ENCODE measurements at places on chromosomes 4 and X.

- DNase-seq = no peak
Measured at GRCh38 chrX:41047878-41048534, 37.2 kb upstream of the USP9X start.

GRCh38 chrX:721354-721753, 90.8 kb downstream of the SHOX start:
- no peak for DNase-seq

GRCh38 chr4:47031751-47032404, 511 bp downstream of the GABRB1 start:
- DNase-seq = no peak

GRCh38 chr4:3767570-3768288, 1.5 kb downstream of the ADRA2C start:
- no peak for DNase-seq

DNA sequence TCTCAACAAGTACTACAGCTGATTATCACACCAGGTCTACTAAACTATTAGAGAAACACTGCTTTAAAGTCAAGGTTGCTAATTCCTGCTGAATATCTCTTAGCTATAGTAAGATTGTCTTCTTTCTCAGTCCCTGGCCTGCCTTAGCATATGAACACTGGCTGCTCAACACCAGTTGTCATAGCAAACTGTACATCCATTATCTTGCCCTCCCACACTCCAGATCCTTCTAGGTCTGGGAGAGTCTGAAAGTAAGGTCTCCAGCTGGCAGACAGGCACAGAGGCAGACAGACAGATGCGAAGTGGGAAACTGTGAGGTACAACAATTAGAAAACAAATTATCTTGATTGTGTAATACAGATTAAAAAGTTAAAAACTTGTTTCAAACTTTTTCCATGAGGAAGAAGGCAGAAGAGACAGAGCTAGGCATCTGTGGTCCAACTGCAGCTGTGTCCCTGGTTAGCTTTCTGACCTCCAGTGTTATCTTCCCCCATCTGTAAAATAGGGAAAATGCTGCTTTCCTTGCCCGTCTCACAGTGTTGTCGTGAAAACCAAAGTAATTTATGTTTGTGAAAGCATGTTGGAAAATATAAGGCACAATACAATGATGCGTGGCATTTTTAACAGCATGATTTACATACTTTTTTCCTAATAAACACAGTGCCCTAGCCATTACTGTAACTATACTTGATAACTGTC, 133.8 kb downstream of the KLHL13 start:
- no peak for DNase-seq

- no peak for DNase-seq
Measured at GRCh38 chrX:10352536-10352935, 195.8 kb downstream of the CLCN4 start.

GRCh38 chr4:121706595-121707021, 9.8 kb upstream of the ANXA5 start:
- DNase-seq = peak; percentile 75

DNA sequence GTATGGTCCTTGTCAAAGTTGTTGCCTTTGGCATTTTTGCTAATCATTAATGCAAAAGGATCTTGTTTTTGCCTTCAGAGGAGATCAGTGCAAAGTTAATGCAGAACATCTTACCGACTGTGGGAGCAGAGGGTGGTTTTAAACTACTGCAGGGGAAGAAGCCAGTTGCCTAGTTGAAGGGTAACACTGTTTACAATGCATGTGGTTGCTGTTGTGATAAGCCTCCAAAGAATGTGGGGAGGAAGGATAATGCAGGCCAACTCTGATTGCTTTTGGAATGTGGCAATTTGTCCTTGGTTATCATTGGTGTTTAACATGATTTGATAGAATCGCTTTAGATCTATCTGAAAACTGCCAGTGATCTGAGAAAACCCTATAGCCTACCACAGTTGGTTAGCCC, 204.3 kb upstream of the TLL1 start:
- no peak for DNase-seq

DNA sequence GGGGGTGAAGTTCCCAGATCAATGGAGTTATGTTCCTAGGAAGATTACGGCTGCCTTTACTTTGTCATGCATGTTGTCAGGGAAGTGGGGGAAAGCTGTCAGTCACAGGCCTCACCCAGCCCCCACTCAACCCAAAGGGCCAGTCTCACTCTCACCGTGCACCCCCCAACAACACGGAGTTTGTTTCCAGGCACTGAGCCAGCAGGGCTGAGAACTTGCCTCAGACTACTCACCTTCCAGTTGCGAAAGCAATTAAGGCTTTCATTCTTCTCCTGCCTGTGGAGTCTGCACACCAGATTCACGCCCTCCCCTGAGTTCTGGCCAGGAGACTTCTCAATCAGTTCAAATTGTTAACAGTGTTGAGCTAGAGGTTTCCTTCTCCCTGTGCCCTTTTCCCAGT, 114.3 kb downstream of the SH3BGRL start:
- no peak for DNase-seq

- DNase-seq = no peak
Measured at GRCh38 chr4:151933122-151933827, 172.5 kb upstream of the GATB start.

DNA sequence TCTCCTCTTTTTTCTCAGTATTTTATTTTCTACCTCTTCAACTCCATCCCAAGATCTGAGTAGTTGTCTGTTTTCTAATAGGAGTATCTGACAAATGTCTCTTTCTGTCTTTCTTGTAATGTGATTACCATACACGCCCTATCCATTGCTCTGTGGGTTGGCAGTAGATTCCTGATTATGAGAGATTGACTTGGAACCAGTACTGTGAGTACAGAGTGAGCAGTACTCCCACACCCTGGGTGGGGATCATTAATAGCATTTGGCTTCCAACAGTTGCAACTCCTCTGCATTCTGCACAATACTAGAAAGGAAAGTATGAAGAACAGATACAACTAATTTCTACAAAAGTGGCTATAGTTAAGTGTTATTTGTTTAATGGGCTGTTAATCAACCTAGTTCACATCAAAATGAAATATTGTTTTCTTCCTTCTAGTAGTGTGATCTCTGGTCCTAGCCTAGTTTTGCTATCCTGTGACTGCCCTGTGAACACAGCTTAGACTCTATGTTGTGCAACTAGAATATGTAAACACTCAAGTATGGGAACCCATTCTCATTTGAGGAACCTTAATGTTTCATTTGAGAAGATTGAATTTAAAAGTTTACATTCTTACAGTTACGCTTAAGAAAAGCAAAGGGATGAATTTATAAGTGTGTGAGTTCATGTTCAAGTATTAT, 112.9 kb downstream of the PTPN13 start:
- no peak for DNase-seq

- no peak for DNase-seq
Measured at GRCh38 chr4:88857588-88857987, 160.0 kb upstream of the NAP1L5 start.

GRCh38 chr4:186557061-186557460, 1.7 kb upstream of the MTNR1A start:
- no peak for DNase-seq

- no peak for DNase-seq
Measured at GRCh38 chr4:87053802-87054767, 119.3 kb downstream of the AFF1 start.

DNA sequence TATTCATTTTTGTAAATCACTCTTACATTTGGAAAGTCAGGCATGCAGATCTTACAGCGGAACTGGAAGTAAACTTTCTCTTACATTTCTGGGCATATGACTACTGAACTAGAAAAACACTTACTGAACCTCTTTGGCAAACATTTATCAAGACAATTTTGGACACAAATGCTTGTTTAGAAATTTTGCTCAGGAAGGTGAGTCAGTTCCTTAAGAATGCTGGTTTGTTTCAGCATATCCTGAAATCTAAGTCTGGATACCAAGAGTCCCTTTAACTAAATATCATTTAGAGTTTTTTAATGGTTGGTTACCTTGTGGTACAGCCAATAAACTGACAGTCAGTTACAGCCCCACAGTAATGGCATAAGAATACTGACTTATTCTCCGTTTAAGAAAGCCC, 15.0 kb downstream of the SHISA3 start:
- DNase-seq = no peak

GRCh38 chr4:55947912-55948725, 626 bp upstream of the CEP135 start:
- DNase-seq = peak; percentile 92

DNA sequence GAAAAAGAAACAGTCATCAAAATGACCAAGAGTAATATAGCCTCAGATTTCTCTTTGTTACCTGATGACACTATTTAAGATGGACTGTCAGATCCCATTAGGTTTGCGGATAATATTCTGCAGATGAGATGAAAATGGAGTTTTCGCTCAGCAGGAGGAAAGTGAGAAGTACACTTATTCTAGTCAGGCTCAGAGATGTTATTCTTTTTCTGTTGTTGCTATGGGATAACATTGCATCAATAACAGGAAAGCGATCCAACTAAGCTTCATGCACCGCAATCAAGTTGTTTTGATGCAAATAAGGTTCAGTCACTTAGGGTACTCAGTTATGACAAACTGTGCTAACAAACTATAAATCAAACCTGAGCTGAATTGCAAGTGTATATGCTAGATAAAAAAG, 415.0 kb downstream of the CCSER1 start:
- DNase-seq = no peak

DNA sequence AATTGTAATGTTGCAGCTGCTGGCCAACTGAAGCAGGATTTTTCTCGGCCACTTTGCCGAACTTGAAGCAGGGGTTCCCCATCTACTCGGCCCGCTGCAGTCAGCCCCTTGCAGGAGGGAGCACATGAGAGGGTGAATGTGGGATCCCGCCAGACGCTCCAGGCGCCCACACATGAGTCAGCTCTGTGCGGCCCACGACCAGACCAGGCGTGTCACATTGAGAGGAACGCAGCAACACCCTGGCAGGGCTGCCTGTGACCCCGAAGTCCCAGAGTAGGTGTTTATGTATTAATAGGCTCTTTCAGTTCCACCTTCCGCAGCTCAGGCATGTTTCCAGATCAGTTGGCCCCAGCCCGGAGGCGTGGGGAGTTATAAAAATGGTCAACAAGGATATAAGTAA, 344.7 kb upstream of the PABPC4L start:
- DNase-seq = no peak

- no peak for DNase-seq
Measured at GRCh38 chrX:97938706-97939105, 1055.0 kb downstream of the RPA4 start.

DNA sequence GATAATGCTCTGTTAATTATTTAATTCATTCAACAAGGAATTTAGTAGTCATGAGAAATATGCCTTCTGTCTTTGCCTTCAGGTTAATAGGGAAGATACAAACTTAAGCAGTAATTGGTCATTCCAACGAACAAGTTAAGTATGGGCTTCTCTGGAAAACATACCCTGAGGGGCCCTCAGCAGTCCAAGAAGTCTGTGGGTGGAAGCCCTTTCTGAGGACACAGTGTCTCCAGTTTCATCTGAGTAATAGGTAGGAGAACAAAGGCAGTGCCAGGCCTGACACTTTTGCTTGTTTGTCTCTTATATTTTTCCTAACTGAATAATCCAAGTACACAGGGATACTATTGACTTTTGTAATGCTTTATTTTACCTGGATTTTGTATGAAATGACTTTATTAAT, 262.5 kb downstream of the FBXW7 start:
- DNase-seq = no peak

DNA sequence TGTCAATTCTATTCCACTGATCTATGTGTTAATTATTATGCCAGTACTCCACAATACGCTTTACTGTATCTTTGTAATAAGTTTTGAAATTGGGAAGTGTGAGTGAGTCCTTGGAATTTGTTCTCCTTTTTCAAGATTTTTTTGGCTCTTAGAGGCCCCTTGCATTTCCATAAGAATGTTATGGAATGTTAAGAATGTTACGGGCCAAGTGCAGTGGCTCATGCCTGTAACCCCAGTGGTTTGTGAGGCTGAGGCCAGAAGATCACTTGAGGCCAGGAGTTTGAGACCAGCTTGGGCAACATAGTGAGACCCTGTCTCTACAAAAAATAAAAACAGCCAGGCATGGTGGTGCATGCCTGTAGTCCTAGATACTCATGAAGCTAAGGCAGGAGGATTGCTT, 167.6 kb upstream of the CXorf66 start:
- DNase-seq = no peak

- DNase-seq = no peak
Measured at GRCh38 chrX:38939067-38939466, 137.8 kb downstream of the MID1IP1 start.

- no peak for DNase-seq
Measured at GRCh38 chrX:112577146-112577545, 102.6 kb downstream of the LHFPL1 start.

DNA sequence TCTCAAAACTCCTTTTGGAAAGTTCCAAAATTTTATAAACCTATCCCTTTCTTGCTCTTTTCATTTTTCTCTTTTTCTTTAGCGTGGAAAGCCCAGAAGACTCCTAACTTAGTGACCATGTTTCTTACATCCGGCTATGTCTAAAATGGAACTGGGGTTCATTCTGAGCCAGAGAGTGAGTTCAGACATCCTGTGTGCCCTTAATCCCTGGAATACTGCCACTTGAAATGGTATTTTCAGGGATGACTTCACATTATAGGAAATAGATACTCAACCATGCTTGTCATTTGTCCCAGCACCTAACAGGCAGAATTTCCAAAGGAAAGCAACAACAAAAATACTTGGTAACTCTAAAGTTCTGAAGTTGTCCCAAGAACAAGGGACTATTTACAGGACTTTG, 379.6 kb downstream of the ARHGAP24 start:
- DNase-seq = peak; percentile 8

DNA sequence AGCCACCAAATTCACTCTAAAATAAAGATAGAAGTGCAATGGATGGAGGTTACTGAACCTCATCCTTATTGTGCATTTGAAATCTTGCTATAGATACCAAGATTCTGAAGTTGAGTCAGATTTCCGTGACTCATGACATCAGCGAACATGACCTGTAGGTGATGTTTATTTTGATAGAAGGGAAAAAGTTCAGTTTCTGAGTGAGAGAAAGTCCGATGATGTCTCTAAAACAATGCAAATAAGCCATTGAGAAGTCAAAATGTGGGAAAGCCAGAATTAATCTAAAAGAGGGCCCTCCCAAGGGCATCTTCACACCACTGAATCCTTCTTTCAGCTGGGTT, 20.0 kb downstream of the PHOX2B start:
- DNase-seq = no peak

DNA sequence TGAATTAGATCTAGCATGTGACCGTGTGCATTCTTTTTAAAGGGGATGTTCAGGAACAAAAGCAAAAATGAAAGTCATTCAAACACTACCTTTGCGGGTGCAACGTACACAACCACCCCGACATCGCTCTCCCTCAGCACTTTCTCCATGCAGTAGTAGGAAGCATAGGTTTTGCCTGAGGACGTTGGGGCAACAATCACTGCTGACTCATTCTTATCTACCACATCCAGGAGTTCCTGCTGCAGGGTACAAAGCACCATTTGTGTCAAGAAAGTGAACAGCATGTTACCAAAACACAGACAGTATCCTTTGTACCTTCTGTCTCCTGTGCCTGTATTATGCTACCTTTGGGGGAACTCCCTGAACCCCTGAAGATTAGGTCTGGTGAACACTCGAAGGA, 58.6 kb downstream of the DDX60L start:
- peak; percentile 46 for DNase-seq

GRCh38 chr4:87058356-87059073, 123.7 kb downstream of the AFF1 start:
- peak; percentile 45 for DNase-seq

GRCh38 chrX:112774651-112775293, 65.9 kb downstream of the AMOT start:
- DNase-seq = no peak

GRCh38 chr4:142818031-142818430, 28.1 kb downstream of the INPP4B start:
- DNase-seq = peak; percentile 22

GRCh38 chr4:56078866-56079265, 130.1 kb downstream of the CEP135 start:
- no peak for DNase-seq

GRCh38 chr4:40231316-40231863, 34.6 kb downstream of the RHOH start:
- DNase-seq = no peak

All from RCC 7860 (cell line).